ENCODE measurements at places on chromosomes 2 and 18.

- DNase-seq, result no peak
Measured at GRCh38 chr2:191802180-191802579, 44.7 kb downstream of the CAVIN2 start.

- no peak for DNase-seq
Measured at GRCh38 chr2:106109675-106110424, 84.3 kb downstream of the UXS1 start.

GRCh38 chr2:217440000-217440399, 562.8 kb downstream of the TNS1 start:
- DNase-seq, result no peak

GRCh38 chr2:60778352-60778751, 22.3 kb downstream of the PAPOLG start:
- no peak for DNase-seq

DNA sequence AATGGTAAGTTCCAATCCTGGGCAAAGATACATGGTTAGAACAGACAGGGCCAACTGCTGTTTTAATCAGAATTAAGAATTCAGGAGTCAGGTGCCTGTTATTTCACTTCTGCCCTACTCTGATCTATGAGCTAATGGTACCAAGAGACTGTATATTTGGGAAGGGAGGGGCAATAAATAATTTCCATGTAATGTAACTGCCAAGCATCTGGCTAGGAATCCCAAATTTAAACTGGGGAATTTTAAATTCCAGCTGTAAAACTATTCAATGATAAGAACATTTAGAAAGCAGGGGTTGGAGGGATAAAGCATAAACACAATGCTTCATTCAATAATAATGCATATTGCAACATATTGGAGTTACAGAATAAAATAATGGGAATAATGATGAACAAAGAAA, 49.7 kb downstream of the SCN7A start:
- DNase-seq, result no peak

GRCh38 chr18:12304351-12305210, 3.5 kb upstream of the TUBB6 start:
- DNase-seq, result no peak

- no peak for DNase-seq
Measured at GRCh38 chr2:68156419-68156818, 1.3 kb upstream of the PNO1 start.

- no peak for DNase-seq
Measured at GRCh38 chr18:45730832-45731575, 7.0 kb downstream of the SLC14A1 start.

Measured in hematopoietic multipotent progenitor cell treated with erythropoietin and hydrocortisone succinate and interleukin-3 and kit ligand, for 15 days (in vitro differentiated cells).